ENCODE measurements at places on chromosomes 5 and 9.

DNA sequence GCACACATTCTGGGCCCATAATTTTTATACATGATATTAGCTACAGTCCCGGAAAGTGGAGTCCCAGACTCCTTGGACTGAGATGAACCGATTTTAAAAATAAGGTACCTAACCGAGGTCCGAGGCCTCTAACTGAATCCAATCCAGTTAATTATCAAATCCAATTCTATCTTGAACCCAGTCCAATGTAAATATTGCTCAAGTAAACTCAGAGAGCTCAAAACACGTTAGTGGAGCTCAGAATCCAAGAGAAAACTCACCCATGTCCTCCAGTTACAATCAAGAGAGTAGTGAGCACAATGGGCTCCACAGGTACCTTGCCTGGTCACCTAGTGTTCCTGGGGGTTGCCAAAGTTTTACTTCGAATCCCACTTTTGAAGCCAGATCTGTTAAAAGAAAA is 37.9 kb upstream of the DIRAS2 start:
- no peak for DNase-seq

DNA sequence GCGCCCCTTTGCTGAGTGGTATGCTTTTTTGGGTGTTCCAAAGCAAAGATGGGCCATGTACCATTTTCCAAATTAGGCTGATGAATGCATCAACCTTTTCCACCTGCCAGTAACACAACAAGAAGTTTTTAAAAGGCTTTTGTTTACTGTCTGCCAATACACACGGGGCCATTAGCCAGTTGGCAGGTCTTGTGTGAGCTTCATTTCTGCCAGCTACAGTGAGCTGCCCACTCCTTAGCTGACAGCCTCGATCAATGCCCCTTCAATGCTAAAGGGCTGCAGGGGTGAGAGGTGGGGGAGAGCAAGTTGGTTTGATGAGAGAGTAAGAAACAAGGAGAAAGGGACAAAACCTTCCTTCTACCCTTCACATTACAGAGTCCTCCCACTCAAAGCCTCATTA is 128.7 kb downstream of the C5orf15 start:
- DNase-seq = no peak

GRCh38 chr9:112532427-112532826 is 45.8 kb downstream of the KIAA1958 start:
- no peak for DNase-seq

DNA sequence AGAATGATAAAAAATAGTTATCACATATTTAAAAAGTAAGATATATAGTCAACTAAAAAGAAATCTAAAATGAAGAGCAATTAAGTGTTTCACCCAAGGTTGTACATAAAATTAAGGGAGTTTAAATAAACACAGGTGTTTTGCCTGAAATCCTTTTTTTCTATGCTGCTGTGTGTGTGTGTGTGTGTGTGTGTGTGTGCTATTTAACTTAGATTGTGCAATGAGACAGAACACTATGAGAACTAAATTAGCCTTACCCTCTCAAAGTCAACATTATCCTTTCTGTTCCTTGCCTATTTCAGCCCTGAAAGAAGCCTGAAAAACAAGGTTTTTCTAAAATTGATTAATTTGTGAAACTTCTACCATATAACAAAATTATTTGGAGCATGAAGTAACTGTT is 516.2 kb downstream of the ELAVL2 start:
- no peak for DNase-seq

- no peak for DNase-seq
These were observed 77.8 kb upstream of the SHISAL2B start for GRCh38 chr5:64612344-64612961.

DNA sequence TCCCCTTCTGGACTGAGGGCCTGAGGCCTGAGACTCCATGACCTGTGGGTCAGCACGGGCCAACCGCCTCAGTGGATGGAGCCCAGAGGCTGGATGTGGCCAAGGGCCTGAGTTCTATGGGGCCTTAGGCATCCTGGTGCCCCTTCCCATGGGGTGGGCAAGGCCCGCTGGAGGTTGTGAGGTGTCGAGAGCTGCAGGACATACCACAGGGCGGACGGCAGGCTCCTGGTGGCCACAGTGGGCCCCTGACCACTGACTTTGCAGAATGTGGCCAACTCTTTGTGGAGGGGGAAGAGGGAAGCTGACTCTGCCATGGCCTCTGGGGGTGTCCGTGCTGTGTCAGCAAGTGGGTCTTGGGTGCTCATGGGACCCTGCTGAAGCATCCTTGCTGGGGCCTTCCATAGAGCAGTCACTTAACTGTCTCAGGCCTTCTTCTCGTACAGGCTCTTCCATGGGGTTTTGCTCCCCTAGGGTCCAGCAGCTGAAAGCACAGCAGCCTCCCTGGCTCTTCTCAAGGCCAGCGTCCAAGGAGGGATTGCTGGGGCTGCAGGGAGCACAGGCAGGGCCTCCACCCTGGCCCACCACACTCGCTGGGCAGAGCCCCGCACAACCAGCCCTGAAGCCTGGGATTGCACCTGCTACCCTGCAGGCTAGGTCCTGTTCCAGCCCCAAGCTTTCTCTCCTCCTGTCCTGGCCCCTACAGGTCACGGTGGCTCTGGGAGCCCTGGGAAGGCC is 21.6 kb upstream of the SLC9A3 start:
- DNase-seq = no peak

DNA sequence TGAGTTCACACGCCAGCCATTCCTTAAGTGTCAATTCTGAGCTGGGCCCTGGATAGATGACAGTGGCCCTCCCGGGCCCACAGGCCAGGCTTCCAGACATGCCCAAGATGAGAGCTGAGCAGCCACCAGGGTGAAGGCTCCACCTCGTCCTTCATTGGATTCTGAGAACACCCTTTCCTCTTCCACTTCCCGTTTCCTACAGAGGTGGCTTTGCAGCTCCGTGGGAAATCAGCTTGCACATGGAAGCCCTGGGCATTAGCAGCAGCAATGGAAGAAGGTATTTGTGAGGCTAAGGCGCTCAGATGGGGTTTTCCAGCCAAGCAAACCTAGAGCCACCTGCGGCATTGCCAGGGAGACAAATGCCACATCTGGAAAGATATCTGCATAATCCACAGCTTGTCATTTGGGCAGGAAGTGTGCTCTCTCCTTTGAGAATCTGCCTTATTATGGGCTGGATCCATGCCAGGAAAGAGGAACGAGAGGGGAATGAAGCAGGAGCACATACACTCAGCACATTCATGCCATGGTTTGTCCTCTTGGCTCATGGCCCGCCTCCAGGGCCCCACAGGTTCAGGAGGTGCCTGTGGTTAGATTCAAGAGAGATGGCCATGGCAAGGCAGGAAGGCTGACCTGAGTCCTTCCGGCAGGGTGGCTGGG is 34.1 kb downstream of the CFAP77 start:
- no peak for DNase-seq

- no peak for DNase-seq
These were observed 34.4 kb downstream of the KCNT1 start for GRCh38 chr9:135736272-135736978.

GRCh38 chr5:69167493-69167855 is 524 bp downstream of the CCNB1 start:
- DNase-seq = no peak

DNA sequence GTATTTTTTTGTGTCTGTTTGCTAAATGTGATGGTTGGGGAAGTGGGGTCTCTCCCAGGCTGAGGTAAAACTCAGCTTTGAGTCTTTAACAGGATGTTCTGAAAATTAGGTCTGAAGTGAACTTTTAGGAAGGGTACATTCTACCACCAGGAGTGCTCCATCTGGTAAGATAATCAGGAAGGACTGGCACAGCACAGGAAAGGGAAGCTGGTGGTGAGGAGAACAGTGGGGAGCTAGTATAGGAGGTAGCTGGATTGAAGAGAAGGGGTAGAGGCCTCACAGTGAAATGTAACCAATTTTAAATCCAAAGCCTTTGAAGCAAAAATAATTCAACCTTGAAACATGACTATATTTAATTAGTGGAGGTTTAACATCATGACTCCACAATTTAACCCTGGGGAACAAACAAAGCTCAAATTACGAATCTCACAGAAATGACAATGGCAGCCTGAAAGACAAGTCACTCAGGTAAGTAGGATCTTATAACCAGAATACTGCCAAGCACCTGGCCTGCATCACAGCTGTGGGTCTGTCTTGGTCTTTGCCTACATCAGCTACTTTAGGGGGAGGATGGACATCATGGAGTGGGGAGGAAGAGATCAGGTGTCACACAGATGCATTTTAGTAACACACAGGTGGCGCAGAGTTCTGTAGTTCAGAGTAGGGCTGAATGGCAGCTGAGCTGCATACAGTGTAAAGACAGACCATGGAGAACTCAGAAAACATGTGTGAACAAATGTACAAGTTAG is 445.3 kb downstream of the DMRT2 start:
- no peak for DNase-seq

- DNase-seq = no peak
These were observed 76.2 kb upstream of the CHD1 start for GRCh38 chr5:99004960-99005359.

DNA sequence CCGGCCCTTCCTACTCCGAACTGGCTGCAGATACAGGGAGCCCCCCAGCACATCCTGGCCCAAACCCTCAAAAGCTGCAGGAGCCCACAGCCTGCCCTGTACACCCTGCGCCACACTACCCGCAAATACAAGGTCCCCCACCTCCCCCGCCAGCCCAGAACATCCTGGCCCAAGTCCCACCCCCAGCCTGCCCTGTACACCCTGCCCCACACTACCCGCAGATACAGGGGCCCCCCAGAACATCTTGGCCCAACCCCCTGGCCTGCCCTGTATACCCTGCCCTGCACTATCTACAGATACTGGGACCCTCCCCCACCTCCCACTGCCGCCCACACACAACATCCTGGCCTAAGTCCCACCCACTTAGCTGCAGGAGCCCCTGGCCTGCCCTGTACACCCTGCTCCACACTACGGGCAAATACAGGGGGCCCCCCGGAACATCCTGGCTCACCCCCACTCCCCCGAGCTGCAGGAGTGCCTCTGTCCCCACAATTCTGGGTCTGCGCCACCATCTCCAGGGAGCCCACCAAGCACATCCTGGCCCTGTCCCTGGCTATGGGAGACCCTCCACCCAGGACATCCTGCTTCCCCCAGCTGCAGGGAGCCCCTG is 8.3 kb downstream of the LPCAT1 start:
- no peak for DNase-seq

DNA sequence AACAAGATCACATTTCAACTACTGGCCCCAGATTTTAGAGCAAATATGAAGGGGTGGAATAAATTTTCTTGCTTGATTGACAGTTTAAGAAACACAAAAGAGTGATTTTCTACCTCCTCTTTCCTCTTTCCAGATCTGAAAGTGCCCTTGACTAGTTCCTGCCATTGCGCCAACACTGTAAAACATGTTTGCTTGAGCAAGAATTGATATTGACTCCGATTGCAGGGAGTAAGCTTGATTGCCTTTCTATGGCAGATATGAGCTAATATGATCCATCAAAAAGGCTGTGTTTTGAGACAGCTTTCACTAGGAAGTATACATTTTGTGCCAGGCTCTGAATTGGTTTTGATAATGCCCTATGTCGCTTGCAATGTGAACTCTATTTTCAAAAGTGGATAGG is 508.8 kb downstream of the SEMA5A start:
- no peak for DNase-seq

GRCh38 chr5:165457859-165458481 is 1952.6 kb downstream of the MAT2B start:
- DNase-seq = no peak

DNA sequence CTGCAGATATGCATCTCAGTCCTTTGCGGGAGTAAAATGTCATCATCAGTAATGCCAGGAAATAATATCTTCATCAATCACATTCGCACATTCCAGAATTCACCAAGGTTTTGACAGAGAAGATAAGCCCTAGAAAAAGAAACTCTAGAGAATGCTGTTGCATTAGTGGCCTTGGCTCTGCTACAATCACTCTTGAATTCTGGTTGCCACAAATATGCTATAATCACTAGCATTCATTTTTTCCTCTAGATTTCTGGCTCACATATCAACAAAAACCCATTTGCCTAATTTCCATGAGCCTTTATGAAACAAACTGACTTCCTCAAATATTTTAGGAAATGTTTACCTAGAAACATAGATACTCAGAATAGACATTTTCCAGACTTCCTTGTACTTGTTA is 653.4 kb downstream of the ANXA1 start:
- no peak for DNase-seq

- DNase-seq = no peak
These were observed 3.6 kb upstream of the NR5A1 start for GRCh38 chr9:124510650-124511425.

GRCh38 chr5:131671994-131672655 is 37.1 kb upstream of the RAPGEF6 start:
- no peak for DNase-seq

DNA sequence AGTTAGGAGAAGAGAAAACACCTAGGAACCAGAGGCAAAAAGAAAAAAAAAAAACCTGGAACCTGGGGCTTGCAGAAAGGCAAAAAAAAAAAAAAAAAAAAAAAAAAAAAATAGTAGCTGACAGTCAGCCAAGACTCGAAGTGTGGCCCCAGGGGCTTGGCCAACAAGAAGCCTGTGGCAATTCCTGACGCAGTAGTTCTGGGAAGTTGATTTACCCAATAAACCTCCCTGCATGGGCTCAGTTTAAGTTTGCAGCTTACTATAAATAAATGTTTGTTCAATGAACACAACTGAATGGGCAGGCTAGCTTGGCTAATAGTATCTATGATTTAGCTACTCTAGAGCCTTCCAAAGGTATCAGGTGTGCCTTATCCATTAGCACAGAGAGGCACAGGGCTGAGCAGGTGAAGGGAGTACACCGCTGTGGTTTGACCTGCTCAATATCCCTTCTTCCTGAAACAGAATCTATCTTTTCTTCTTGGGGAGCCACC is 21.3 kb upstream of the GLRX start:
- no peak for DNase-seq

DNA sequence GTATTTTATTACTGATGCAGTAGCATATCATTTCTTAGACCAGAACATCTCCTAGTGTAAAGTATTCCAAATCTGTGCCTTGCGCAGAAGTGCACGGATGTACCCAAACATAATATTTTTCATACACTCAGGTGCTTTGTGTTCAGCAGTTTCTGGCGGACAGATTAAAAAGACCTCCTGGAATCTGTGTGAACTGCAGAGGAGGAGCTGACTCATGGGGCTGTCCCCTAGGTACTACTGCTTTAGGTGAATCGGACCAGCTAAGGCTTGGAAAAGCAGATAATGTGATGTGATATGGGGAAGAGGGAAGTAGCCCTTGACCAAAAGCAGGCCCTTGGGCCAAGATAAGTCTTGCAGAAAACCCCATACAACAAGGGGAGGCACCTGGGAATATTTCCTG is 310.1 kb downstream of the PLK2 start:
- DNase-seq = no peak

GRCh38 chr5:1505506-1506241 is 18.1 kb downstream of the LPCAT1 start:
- DNase-seq = no peak

DNA sequence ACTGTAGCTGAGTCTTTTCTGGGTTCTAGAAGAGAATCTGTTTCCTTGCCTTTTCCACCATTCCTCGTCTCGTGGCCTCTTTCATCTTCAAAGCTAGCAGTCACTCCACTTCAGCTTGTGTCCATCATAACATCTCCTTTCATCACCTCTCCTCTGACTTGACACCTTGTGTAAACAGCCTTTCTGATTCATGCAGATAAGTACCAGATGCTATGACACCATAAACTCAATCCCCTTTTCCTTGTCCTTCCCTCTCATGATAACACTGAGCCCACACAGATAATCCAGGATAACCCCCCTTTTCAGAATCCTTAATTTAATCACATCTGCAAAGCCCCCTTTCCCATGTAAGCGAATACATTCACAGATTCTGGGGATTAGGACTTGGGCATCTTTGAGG is 95.5 kb downstream of the SNX24 start:
- DNase-seq = no peak

- DNase-seq = no peak
These were observed at the start of gene NME5 for GRCh38 chr5:138138949-138139780. TSS of gene NME5 (minus strand) at chr5:138139428. CDS start at chr5:138138780, 648 bp downstream.

Data from stimulated activated CD8-positive, alpha-beta memory T cell treated with anti-CD3 and anti-CD28 coated beads, Interleukin-4, amount 100 ng/mL, for 1 hour (primary cell).